ENCODE measurements at places on chromosomes 2 and 18.

- DNase-seq = no peak
Measured at GRCh38 chr2:211854832-211855231, 683.8 kb downstream of the ERBB4 start.

- no peak for DNase-seq
Measured at GRCh38 chr2:177998006-177998405, 74.6 kb downstream of the PDE11A start.

DNA sequence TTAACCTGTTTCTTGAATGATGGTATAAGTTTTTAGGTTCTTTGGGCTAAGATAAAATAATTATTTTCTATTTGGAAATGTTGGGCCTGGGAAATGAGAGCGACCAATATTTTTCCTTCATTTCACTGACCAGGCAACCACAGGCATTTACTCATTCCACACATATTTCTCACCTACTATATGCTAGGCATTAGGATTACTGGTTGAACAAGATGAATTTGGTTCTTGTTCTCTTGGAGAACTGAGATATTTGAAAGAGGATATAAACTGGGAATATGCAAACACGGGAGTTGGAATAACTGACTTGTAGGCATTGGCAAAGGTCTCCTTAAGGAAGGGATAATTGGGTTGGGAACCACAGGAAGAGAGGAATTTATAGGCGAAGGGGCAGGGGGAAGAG, 3.9 kb upstream of the MYL1 start:
- DNase-seq = no peak

DNA sequence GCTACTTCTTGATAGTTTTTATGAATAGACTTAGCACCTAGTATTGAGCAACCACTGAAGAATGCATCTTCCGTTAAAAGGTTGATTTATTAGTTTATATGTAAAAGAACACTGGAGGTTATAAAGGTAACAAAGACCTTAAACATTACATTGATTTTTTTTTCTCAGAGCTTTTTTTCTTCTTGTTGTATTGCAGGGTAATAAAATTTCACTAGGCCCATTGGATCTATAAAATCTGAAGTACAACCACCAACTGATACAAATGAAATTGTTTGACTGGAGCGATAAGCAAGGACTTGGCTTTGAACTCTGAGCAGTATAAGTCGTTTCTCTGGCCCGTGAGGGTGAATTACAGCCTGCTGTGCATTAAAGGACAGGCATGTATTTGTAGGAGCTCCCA, 344.0 kb downstream of the LRRTM1 start:
- no peak for DNase-seq

GRCh38 chr18:5817816-5818215, 77.5 kb downstream of the TMEM200C start:
- DNase-seq = no peak

DNA sequence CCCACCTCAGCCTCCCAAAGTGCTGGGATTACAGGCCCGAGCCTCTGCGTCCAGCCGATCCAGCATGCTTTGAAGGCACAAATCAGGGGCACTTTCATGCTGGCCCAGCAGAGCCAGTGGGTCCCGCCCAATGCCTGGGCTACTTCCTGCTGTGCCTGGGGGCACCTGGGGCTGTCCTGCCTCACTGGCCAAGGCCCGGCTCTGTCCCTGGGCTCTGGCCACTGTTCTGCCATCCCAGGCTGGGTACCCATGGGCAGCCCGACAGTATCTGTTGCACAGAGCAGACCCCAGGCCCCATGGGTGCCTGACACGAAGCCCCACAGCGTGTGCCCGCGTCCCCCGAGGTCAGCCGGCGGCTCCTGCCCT, 6.8 kb upstream of the GAL3ST2 start:
- DNase-seq = no peak

DNA sequence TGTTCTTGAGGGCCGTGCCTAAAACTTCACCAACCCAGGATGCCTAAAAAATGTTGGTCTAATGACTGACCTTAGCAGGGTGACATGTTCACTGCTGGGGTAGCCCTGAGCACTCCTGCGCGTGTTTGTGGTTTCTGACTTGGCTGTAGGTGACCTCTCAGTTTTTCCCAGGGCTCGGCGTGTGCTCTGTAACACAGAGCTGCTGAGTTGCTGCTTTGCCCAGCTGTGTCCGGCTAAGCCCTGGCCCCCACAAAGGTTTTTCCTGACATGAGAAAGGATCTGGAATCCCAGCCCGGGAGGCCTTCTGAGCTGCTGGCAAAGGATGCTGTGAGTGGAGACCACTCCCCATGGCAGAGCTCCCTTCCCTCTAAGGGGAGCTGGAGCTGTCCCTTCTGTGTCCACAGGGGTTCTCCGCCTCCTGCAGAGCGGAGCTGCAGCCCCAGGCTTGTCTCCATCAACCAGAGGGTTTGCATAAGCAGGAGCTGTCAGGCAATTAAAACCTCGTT, 52.7 kb downstream of the CRIM1 start:
- DNase-seq = no peak

- DNase-seq = no peak
Measured at GRCh38 chr2:50006327-50006726, 852.0 kb upstream of the FSHR start.

- no peak for DNase-seq
Measured at GRCh38 chr2:26380281-26380680, 21.4 kb upstream of the DRC1 start.

GRCh38 chr2:113940891-113941290, 51.0 kb downstream of the ACTR3 start:
- no peak for DNase-seq

GRCh38 chr2:17515652-17516051, 2.6 kb downstream of the RAD51AP2 start:
- DNase-seq = no peak

DNA sequence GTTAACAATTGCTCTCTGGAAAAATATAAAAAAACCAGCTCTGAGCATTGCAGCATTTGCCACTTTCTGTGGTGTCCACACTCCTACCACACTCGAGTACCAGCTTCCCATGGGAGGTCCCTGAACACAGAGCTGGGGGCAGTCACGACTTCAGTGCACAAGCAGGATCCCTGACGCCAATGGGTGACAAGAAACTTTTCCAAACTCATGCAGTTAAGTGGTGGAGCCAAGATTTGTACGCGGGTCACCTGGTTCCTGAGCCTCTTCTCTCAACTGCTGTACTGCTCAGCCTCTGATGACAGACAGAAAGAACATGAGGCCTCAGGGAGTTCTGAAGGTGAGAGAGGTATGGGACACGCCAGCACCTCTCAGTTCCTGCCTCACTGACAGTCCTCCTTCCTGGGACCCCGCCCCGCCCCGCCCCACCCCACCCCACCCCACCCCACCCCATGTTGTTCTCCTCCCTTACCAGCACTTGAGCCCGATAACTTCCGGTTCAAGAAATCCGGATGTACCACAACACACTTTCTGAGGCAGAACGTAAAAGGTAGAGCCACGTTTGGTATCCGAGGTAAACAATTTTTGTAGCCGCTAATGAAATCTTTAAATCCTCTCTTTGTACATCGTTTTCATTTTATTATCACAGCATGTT, 287.6 kb downstream of the MYCN start:
- DNase-seq = no peak

- no peak for DNase-seq
Measured at GRCh38 chr2:43152741-43153647, 73.4 kb downstream of the ZFP36L2 start.

DNA sequence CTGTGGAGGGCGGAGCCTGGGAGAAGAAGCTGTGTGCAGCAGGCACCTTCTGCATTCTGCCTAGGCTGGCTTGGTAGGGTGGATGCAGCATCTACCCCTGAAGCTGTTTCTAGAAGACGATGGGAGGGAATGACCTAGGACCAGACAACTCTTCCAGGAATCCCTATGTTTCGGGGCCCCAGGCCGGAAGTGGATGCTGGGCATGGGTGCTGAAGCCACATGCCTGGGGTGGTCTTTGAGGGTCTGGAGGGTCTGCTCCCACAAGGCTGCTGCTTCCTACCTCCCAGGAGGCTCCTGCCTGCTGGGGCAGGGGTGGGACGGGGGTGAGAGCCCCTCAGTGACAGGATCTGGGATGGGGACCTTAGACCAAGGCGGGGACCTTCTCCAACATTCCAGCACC, 61.0 kb downstream of the CIB4 start:
- no peak for DNase-seq

DNA sequence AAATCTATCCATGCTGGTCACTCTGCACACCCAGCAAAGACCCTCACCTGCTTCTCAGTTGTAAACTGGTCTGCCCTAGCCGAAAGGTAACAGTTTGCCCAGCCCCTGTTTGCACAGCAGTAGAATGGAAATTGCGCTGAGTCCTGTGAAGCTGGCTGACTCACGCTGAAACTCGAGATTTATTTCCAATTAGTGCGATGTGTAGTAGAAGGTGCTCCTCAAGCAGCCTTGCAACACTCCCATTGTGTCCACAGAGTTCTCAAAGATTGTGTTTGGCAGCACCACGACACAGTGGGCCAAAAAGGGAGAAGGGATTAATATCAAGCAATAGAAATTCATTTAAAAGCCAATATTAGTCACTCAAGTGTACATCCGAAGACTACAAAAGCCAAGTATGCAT, 21.7 kb upstream of the APCDD1 start:
- no peak for DNase-seq

DNA sequence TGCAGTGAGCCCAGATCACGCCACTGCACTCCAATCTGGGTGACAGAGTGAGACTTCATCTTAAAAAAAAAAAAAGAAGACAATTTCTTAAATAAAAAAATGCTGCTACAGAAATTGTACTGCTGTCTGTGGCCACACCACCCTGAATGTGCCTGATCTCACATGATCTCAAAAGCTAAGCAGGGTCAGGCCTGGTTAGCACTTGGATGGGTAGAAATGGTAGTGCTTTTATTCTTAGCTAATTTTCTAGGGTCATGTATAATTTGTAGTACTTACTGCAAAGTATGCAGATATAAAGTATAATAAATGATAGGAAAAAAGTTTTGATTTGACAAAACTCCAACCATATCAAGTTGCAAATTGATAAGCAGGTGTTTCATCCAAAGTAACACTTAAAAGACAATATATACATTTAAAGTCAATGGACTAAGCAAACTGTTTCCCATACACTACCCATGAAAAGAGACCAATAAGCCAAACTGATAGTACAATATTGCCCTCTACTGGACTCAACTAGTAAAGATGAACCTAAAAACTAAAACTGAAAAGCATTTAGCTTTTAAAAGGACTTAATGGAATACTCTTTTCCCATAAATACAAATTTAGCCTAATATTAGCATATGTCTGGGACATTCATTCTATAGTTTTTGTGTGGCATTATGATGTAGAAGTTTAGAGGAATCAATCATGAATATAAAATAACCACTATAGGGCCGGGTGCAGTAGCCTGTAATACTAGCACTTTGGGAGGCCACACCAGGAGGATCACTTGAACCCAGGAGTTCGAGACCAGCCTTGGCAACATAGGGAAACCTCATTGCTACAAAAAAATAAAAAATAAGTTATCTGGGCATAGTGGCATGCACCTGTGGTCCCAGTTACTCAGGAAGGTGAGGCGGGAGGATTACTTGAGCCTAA, 18.6 kb upstream of the PEX13 start:
- DNase-seq = no peak

GRCh38 chr2:163173591-163173990, 335.0 kb upstream of the KCNH7 start:
- DNase-seq = no peak

DNA sequence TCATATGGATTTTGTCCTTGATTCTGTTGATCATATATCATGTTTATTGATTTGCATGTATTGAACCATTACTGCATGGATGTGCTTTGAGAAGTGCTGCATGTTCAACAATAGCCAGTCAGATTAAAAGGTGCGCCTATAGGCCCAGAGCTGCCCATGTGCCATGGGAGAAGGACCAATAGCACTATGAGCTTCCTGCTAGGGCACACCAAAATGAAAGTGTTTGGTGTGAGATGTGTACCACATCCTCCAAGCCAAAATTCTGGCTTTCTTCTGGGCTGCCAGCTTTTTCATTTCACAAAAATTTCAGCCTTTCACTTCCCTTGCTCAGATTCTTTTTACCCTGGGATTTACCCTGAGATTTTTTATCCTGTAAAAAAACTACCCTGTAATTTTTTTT, 34.8 kb upstream of the MMADHC start:
- DNase-seq = no peak

- no peak for DNase-seq
Measured at GRCh38 chr2:226970362-226970761, 134.5 kb downstream of the RHBDD1 start.

- no peak for DNase-seq
Measured at GRCh38 chr18:44232500-44232899, 448.2 kb upstream of the SETBP1 start.

GRCh38 chr2:236646441-236646840, 76.8 kb downstream of the ACKR3 start:
- DNase-seq = no peak

DNA sequence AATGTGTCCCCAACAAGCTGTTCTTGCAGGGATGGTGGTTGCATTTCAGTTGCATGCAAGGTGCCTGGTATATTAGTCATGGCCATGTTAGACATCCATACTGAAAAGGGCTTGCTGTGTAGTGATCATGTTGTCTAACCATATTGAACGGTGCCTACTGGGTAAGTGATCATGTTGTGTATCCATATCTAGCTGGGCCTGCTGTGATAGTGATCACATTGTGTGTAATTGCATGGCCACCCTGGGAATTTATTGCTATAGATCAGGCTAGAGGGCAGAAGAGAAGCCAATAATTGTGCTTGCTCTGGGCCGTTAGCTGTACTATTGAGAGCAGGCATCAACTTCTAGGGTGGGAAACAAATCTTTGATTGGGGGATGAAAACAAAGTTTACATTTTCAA, 9.8 kb upstream of the EPC2 start:
- DNase-seq = no peak

DNA sequence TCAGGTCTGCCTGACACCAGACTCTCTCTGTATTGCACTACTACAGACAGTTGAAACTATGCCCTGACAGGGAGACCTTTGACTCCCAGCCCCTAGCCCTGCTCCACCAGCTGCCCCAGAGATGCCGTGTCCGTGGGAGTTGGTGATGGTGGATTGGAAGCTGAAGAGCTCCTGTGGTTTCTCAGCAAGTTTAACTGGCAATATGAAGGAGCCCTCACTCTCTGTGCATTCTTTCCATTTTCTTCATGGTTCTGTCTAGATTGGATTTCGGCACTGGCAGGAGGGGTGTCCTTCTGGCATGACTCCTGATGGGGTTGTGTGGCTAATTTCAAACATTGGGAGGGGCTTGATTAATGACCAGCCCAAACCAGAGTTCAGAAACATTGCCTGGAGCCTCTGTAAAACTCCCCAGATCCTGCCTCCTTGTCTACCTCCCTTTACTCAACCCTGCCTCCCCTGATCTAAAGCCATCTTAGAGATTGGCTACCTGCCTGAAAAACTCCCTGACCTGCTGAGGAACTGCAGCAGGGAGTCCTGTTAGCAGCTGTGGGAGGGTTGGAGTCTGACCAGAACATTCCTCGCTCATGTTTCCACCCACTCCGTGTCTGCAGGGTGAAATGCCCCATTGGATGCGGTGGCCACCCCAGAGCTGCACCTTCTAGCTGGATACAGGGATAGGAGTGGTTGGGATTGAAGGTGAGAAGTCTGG, 206.9 kb upstream of the SPRED2 start:
- no peak for DNase-seq

DNA sequence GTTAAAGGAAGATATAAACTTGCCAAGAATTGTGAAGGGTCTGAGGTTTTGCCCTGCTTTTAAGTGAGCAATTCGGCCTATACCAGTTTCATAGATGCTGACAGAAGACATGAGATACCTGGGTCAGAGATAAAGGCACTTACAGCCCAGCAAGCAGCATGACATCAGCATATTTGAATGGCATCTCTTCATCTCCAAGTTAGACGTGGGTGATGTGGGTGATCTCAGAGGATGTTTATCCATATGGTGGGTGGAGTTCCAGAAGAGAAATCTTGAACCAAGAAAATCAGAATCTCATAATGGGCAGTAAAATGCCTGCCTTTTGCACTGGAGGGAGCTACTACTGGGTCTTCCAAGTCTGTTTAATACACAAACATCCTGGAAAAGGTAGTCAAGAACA, 44.7 kb downstream of the GYPC start:
- no peak for DNase-seq
